GM23248 (cell line): ENCODE measurements at places on chromosomes 12 and 14. TPM values are rescaled to one million over a fixed set of nuclear protein-coding genes. Genes with fewer than 3 reads are reported as not detected.

GRCh38 chr12:115712676-115713075 lies 564.8 kb downstream of the MED13L start:
- no peak for DNase-seq

DNA sequence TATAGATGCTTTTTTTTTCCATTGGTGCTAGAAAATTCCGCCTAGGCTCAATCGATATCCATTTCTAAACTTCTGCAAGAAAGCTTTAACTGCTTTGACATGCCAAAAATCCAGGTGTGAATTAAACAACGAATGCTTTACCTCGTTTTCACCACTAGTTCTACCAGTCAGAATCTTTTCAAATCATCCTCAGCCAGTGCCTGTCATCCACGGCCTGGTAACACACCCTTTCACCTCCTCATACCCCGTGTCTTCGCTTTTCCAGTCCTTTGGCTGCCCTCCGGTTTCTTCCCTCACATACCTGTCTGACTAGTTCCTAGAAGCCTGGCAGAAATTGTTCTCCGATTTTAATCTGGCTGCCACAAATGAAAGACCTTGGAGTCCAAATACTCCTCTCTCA lies 1.4 kb upstream of the PHC1 start:
- DNase-seq: peak; percentile 22

DNA sequence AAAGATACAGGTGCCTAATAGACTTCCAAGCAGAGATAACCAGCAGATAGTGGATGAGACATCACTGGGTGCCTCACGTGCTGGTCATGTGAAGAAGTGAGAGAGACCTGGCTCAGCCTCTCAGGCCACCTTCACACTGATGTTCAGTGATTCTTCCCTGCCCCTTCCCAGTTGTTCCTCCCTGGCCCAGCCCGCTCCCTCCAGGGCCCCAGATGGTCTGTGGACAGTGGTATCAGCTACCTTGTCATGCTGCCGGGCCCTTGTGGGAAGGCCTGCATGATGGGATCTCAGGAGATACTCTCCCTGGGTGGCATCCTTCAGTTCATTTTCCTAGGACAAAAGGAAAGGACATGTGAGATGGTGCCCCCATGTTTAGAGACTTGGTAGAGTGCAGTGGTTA lies 179.9 kb downstream of the PIWIL1 start:
- DNase-seq: no peak

CFAP251 gene
- total RNA-seq: 1.6 and 4.4 TPM in 2 replicates

DNA sequence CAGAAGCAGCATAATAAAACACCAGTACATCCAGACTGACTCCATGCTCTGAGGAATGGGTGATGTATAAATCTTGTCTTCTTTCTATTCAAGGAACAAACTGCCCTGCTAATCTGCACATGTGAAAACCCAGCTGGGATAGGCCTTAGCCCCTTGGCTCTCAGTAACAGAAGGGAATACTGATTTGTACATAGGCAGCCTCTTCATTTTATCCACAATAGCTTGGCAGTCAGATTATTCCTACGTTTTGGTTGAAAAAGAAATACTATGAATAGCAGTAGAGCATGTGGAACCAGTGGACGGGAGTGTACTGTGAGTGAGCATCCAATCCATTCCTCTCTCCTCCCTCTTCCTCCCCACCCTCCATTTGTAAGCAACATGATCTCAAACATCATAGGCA lies 113.5 kb upstream of the ARHGAP5 start:
- no peak for DNase-seq

- DNase-seq: no peak
Observed at GRCh38 chr12:32826807-32827412, 69.7 kb downstream of the PKP2 start.

GRCh38 chr12:77645966-77646598 lies 184.6 kb upstream of the NAV3 start:
- DNase-seq: no peak

GRCh38 chr14:74649167-74649566 lies 37.1 kb upstream of the LTBP2 start:
- DNase-seq: no peak

DNA sequence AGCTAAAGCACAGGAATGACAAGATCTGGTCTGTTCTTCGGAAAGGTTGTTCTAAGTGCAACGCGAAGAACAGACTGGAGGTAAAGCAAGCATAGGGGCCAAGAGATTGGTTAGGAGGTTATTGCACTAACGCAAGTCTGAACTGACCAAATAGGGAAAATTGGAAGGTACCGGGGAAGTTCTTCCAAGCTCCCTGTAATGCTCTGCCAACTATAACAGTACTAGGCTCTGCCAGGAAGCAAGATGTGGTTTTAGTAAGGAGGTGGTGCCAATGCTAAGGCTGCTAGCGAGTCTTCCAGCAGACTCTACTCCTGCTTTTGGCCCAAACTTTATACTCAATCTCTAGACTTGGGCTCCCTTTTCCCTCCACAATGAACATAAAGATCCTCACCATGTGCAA lies 138.6 kb downstream of the PAWR start:
- peak; percentile 6 for DNase-seq
